ENCODE measurements at places on chromosomes 1 and 21.

GRCh38 chr1:20597650-20598049 is 8.8 kb downstream of the CDA start:
- DNase-seq: no peak

- DNase-seq: no peak
Observed at GRCh38 chr21:16070207-16070651, 340.4 kb downstream of the USP25 start.

GRCh38 chr21:32004291-32004690 is 131.5 kb downstream of the HUNK start:
- DNase-seq: no peak

- no peak for DNase-seq
Observed at GRCh38 chr1:208254376-208254775, 10.2 kb upstream of the PLXNA2 start.

DNA sequence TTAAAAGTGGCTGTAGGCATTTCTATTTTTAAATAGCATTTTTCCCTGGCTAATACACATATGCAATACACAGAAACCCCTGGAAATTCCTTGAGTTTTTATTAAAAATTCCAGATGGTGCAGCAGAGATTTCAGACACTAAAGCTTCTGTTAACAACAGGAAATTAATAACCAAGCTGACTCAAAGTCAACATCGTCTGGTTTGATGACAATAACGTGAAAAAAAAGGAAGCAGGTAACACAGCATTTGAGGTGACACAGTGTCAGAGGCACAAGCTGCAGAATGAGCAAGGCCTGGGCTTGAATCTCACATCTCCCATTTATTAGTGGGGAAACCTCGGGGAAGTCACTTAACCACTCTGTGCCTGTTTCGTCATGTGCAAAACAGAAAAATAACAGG is 64.6 kb upstream of the GJB5 start:
- no peak for DNase-seq

GRCh38 chr1:154182344-154183045 is 9.4 kb downstream of the TPM3 start:
- DNase-seq: peak; percentile 71

DNA sequence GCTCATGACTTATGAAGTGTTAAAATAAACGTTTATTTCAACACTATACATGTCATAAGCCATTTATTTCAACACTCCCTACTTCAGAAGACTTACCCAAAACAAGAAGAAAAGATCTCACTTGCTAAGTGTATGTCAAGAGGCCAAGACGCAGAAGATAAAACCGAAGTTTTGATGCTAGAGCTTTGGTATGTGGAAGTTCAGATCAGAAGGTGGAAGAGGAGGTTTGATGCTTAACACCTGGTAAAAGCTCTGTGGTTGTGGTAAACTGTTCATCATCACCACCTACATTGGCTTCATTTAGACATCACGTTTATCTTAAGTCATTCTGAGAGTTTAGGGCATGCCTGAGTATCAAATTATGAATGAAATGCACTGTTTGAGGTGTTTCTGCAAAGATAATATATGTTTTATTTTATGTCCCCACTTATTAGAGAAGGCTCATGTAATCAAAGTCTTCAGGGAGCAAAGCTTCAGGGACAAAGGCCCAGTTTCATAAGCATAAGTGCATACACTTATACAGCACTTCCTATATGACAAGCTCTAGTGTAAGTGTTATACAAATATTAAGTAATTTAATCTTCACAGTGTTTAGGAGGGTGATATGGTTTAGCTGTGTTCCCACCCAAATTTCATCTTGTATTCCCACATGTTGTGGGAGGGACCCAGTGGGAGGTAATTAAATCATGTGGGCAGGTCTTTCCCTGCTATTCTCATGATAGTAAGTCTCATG is 533.3 kb downstream of the PTBP2 start:
- DNase-seq: no peak
